Gastroesophageal sphincter (tissue), 4 donors: ENCODE measurements at places on chromosomes 16 and 17.
A peak's percentile ranks its signal among the peaks of the same experiment; 100 is the strongest.

DNA sequence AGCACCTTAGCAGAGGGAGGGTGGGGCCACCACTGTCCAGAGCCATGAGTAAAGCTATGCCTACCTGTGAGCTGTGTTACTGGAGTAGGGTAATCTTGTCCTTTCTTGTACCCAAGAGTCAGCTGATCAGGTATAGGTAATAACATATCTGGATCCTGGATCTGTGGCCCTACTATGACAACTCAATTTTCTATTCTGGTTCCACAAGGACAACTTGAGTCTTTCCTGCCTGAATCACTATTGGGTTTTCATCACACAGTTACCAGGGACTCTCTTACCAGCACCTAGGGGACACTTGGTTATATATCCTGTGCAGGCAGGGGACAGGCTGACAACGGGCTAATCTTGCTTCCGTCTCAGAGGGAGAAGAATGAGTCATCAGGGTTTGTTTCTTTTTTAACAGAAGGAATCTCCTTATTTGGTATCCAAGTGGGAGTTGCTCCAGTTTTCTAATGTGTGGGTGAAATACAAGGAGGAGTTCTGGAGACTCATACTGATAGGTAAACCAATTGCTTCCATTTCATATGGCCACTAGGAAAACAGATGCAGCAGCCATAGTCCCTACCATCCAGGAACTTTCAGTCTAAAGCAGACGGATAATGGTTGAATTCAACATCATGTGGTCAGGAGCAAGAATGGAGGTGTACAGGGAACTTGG is 6.8 kb downstream of the ZNF267 start:
- peak; percentile 62 for ATAC-seq

GRCh38 chr16:67100569-67101310 is 9.0 kb upstream of the PHAF1 start:
- no peak for ATAC-seq

GRCh38 chr17:66684261-66684660 is 150.7 kb upstream of the CACNG5 start:
- no peak for ATAC-seq

DNA sequence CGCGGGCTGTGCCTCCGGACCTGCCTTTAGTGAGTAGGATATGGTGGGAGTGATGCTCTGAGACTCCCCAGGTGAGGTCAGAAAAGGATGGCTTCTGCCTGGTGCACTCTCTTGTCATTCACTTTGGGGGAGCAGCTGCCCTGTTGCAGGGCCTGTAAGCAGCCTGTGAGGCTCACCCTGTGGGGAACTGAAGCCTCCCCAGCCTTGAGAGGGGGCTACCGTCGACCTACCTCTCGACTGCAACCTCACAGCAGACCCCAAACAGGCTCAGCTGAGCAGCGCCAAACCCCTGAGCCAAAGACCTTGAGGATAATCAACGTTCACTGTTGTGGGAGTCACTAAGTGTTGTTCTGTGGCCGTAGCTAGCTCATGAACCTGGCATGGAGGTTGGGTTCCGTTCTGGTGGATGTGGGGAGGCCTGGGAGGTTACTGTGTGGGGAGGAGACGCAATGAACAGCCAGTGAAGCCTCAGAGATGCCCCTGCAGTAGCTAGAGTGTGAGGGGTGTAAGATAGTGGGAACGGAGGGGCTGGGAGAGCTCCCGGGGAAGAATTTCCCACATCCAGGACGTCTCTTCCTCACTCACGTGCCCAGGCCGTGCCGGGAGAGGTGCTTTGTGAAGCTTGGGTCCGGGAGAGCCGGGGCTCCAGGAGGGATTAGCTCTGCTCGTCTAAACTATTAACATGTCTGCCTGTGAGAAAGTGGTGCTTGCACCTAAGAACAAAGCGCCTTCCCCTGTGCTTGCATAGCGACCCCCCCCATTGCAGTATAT is 38.8 kb downstream of the METRNL start:
- no peak for ATAC-seq

GRCh38 chr16:87895641-87896141 is 26.4 kb upstream of the SLC7A5 start:
- no peak for ATAC-seq

- ATAC-seq = no peak
Observed at GRCh38 chr17:47883589-47884426, 12.2 kb upstream of the SP2 start.

- no peak for ATAC-seq
Observed at GRCh38 chr17:13477180-13477611, 124.5 kb downstream of the HS3ST3A1 start.
